ENCODE measurements at places on chromosomes 7 and 10. TPM values are rescaled to one million over a fixed set of nuclear protein-coding genes. Genes with fewer than 3 reads are reported as not detected.
A peak's percentile ranks its signal among the peaks of the same experiment; 100 is the strongest.

The PPA1 gene
- 120 TPM for total RNA-seq

The OPALIN gene
- not detected for total RNA-seq

DNA sequence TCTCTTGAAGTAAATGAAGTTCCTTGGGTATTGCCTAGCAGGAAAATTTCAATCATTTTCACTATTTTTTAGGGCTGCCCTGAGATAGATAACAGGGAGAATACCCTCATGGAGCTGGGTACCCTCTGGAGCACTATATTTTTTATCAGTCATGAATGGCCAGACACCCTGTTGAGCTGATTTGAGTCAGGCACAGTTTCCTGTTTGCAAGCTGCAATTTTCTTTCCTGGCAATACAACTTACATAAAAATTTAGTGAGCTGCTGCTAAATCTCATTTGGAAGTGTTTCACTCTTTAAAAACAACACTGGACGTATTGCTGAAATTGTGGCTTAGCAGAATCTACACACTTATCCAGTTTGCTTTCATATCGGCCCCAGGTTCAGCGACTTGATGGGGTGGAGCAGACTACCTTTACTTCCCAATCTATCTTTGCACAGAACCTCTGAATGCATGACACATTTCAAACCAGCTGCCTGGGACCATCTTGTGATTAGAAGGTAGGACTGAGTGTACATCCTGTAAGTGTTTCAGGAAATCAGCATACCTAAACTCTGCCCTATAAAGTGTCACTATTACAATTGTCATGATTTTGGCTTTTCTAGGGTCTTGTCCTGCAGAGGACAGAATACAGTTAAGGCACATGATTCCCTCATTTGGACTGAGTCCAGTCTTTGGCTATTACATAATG, 125.7 kb upstream of the FAM3C start:
- peaks cover 15% of the 10 kb centered on the region for H3K4me1 ChIP-seq
- DNase-seq: no peak
- no peaks in the 10 kb centered on the region for H3K27me3 ChIP-seq
- no peak overlapping the region for H3K27ac ChIP-seq

GRCh38 chr7:39033885-39034624, 56.3 kb downstream of the POU6F2 start:
- no peak for DNase-seq
- no peaks in the 10 kb centered on the region for H3K36me3 ChIP-seq
- no peaks in the 10 kb centered on the region for H3K4me1 ChIP-seq
- H3K4me3 ChIP-seq: no peak overlapping the region
- H3K27me3 ChIP-seq: peaks cover 3% of the 10 kb centered on the region

GRCh38 chr10:69673521-69673920, 43.5 kb downstream of the FAM241B start:
- no peaks in the 10 kb centered on the region for H3K36me3 ChIP-seq
- DNase-seq: no peak
- no peak overlapping the region for H3K4me3 ChIP-seq
- no peak overlapping the region for H3K27ac ChIP-seq
- peaks cover 39% of the 10 kb centered on the region for H3K27me3 ChIP-seq

DNA sequence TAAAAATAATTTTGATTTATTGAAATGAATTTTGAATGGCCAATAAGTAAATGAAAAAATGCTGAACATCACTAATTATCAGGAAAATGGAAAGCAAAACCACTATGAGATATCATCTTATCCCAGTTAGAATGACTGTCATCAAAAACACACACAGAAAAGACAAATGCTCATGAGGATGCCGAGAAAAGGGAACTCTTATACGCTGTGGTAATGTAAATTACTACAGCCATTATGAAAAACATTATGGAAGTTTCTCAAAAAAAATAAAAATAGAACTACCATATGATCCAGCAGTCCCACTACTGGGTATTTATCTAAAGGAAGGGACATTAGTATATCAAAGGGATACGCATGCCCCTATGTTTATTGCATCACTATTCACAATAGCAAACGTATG, 15.8 kb downstream of the SCIN start:
- no peak for DNase-seq
- H3K27me3 ChIP-seq: peaks cover 2% of the 10 kb centered on the region
- H3K4me3 ChIP-seq: no peak overlapping the region
- H3K4me1 ChIP-seq: peaks cover 49% of the 10 kb centered on the region
- peak overlapping the region; percentile 91 for H3K27ac ChIP-seq

GRCh38 chr7:14637968-14638367, 264.6 kb downstream of the DGKB start:
- no peak overlapping the region for H3K4me3 ChIP-seq
- H3K4me1 ChIP-seq: no peaks in the 10 kb centered on the region
- no peaks in the 10 kb centered on the region for H3K36me3 ChIP-seq
- H3K27ac ChIP-seq: no peak overlapping the region

DNA sequence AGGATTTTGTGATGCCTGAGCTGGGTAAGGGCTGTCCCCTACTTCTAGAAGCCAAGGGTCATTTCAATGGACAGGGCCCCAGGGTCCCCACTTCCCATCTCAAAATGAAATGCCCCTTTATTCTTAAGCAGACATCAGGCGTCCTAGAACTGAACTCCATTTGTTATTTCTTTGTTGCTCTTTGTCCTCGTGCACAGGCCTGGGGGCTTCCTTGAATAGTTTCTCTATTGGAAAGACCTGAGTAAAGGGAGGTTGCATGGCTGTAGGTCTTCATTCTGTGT, 311.4 kb upstream of the ZNF32 start:
- no peak for DNase-seq
- no peaks in the 10 kb centered on the region for H3K36me3 ChIP-seq
- peaks cover 2% of the 10 kb centered on the region for H3K27me3 ChIP-seq
- no peak overlapping the region for H3K27ac ChIP-seq

- no peak for DNase-seq
- H3K4me3 ChIP-seq: no peak overlapping the region
- no peaks in the 10 kb centered on the region for H3K36me3 ChIP-seq
Observed at GRCh38 chr10:95411635-95412034, 120.8 kb upstream of the PDLIM1 start.

- no peak overlapping the region for H3K27ac ChIP-seq
- H3K4me1 ChIP-seq: no peaks in the 10 kb centered on the region
- no peaks in the 10 kb centered on the region for H3K27me3 ChIP-seq
- no peak overlapping the region for H3K4me3 ChIP-seq
- DNase-seq: no peak
Observed at GRCh38 chr7:91459539-91459938, 195.3 kb downstream of the FZD1 start.

DNA sequence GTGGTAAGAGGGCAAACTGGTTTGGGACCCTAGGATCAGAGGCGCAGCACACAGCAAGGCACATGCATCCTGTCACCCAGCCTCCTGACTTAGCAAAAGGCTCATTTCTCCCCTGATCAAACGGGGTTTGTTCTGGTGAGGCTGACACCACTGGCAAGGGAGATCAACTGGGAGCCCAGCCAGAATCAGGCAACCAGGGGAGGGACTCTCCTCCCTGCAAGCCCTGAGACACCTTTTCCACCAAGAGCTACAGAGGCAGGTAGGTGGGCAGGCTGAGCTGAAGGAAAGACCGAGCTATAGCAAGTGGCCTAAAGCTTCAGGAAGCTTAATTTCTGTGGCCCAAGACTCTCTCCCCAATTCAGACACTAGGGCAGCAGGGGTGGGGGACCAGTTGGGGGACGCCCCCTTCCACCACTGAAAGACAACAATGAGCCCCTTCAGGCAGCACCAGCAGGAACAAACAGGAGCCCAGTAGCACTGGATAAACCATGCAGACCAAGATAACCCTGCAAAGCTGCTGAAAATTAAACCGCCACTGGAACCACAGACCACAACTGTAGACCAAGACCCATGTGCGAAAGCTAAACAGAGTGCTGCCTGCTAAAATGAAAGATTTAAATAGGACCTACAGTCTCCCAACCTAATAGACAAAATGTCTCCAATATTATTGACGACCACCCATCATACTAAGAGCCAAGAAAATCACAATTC, 27.1 kb upstream of the SAR1A start:
- no peak overlapping the region for H3K4me3 ChIP-seq
- peaks cover 26% of the 10 kb centered on the region for H3K36me3 ChIP-seq
- H3K27me3 ChIP-seq: no peaks in the 10 kb centered on the region
- no peak overlapping the region for H3K27ac ChIP-seq

DNA sequence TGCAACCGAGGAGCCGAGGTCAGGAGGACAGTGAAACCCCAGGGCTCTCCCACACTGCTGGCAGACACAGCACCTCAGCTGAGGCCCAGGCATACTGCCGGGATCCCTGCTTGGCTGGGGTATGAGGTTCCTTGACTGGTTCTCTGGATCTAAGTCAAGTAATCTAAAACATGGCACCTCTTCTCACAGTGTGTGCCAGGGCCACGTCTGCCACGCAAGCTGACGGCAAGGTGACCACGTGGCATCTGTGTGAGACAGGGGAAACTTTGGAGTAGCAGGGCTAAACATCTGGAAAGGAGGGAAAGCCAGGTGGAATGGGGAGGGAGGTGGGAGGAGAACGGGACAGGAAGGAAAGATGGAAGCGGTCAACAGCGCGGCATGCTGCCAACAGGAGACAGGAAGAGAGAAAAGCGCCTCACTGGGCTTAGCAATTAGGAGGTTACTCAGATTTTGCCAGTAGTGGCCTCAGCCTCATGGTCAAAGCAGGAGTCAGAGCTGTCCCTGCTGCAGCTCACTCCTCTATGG, 103.7 kb downstream of the CXCL12 start:
- no peak overlapping the region for H3K4me3 ChIP-seq
- H3K27me3 ChIP-seq: no peaks in the 10 kb centered on the region
- H3K4me1 ChIP-seq: peaks cover 32% of the 10 kb centered on the region

DNA sequence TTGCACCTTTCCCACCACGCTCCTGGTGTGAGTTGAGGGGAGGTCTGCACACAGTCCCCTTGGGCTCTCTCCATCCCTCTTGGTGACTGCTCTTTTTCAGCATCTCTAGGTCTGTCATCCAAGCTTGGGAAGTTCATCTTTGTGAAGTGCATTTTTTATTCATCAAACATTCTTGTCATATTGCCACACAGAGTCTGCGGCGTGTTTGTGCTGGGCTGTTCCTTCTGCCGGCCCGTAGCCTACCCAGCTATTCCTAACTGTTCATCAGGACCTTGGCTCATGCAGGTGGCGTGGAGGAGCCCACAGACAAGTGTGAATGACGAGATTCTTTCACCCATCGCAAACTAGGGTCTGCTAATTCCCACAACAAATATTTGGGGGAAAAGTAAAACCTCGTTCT, 164.8 kb downstream of the RTKN2 start:
- no peaks in the 10 kb centered on the region for H3K27me3 ChIP-seq
- no peak for DNase-seq
- H3K36me3 ChIP-seq: peaks cover under 1% of the 10 kb centered on the region

Data from HFFc6 (cell line).